Activated CD8-positive, alpha-beta memory T cell treated with anti-CD3 and anti-CD28 coated beads for 36 hours (primary cell): ENCODE measurements at places on chromosomes 3 and 15. TPM values are rescaled to one million over a fixed set of nuclear protein-coding genes. Genes with fewer than 3 reads are reported as not detected.

ZNF280D gene
- 15.9 TPM for total RNA-seq

CPN2 gene
- total RNA-seq, result not detected

PDZRN3 gene
- total RNA-seq, result not detected

GJD2 gene
- not detected for total RNA-seq

RLBP1 gene
- not detected for total RNA-seq

CCDC80 gene
- total RNA-seq, result not detected

MST1 gene
- 4.2 TPM for total RNA-seq

IL17RB gene
- total RNA-seq, result 0.36 TPM

ROBO1 gene
- 1.6 TPM for total RNA-seq

CPNE9 gene
- total RNA-seq, result 0.10 TPM

SNTN gene
- not detected for total RNA-seq

TCF12 gene
- 73.0 TPM for total RNA-seq

SAMD7 gene
- total RNA-seq, result not detected

OR4F15 gene
- not detected for total RNA-seq

ACP3 gene
- not detected for total RNA-seq

PLA2G4D gene
- total RNA-seq, result not detected

SNRPA1 gene
- 233 TPM for total RNA-seq

SCG5 gene
- total RNA-seq, result 0.70 TPM

DAZL gene
- 0.08 TPM for total RNA-seq

CNTN3 gene
- total RNA-seq, result not detected

CPA3 gene
- not detected for total RNA-seq

CDAN1 gene
- 25.1 TPM for total RNA-seq

ITPKA gene
- total RNA-seq, result 0.55 TPM

MRPS22 gene
- total RNA-seq, result 71.1 TPM

OXTR gene
- 1.0 TPM for total RNA-seq

LMCD1 gene
- total RNA-seq, result 3.1 TPM
